Hindlimb muscle (tissue), 1 donor: ENCODE measurements at places on chromosomes 12 and 14. TPM values are rescaled to one million over a fixed set of nuclear protein-coding genes. Genes with fewer than 3 reads are reported as not detected.

The PPM1A gene
- 69.0 TPM for polyA plus RNA-seq

The COX8C gene
- 0.89 TPM for polyA plus RNA-seq

The CLEC1A gene
- 2.3 TPM for polyA plus RNA-seq

The KRT72 gene
- polyA plus RNA-seq = not detected

The GPR65 gene
- 0.88 TPM for polyA plus RNA-seq

The WDHD1 gene
- polyA plus RNA-seq = 7.9 TPM

The RD3L gene
- polyA plus RNA-seq = not detected

The ACSM4 gene
- polyA plus RNA-seq = not detected

DNA sequence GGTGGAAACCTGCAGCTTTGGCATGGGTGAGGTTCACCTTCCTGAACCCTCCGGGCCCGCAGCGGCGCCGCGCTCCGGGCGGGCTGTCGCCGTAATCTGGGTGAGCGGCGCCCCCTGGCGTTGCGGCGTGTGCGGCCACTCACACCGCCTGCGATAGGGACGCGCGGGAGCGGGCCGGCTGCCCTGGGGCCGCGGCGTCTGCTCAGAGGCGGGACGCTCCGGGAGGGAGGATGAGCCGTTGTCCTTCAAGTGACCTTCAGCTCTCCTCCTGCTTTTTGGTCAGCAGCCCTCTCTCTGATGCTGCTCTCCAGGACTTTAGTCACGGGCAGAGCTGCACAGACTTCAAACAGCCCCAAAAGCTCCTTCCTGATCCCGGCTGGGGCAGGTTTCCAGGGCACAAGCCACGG, 211.7 kb upstream of the FKBP4 start:
- DNase-seq = peak; percentile 70

- no peak for DNase-seq
These were observed 91.7 kb upstream of the BMP4 start for GRCh38 chr14:54048311-54048710.

DNA sequence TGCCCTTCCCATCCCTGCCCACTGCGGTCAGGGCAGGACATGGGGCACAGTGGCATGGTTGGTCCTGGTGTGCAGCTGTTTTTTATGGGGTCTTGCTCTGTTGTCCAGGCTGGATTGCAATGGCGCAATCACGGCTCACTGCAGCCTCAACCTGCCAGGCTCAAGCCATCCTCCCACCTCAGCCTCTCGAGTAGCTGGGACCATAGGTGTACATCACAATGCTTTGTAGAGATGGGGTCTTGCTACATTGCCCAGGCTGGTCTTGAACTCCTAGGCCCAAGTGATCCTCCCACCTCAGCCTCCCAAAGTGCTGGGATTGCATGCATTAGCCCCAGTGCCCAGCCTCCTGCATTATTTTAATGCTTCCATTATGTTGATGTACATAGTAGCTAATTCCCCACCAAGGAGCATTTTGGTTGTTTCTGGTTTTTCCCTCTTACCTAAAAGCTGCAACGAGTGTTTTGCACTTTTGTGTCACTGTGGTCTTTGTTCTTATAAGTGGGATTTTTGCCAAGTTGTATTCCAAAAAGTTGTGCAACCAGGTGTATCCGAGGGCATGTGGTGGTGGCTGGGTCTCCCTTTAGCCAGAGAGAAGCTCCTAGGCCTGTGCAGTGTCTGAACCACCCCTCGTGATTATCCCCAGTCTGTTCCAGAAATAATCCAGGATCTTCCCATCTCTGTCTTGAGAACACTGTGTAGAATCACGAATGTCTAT, 10.3 kb downstream of the TCHP start:
- DNase-seq = no peak

- DNase-seq = no peak
These were observed 359.9 kb downstream of the AEBP2 start for GRCh38 chr12:19799216-19799615.

DNA sequence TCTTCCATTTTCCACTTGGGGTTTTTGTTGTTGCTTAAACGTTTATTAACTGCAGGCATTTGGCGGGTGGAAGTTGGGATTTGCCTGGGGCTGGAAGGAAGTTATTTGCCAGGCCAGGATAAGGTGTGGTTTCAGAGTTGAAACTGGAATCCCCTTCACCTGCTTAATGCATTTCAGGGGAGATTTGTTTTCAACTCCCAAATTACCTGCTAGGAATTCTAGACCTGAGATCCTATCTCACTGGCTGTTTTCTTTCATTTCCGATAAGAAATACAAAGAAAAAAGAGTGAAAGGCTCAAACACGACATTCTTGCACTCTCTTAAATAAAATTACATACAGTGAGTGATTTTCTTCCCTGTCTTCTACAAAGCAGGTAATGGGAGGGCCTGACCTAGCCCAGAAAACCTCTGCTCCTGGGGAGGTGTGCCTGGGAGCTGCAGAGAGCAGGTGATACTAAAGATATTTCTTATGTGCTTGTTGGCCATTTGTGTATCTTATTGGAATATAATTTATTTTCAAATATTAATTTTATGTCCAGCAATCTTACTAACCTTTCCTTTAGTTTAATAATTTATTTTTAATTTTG, 278.2 kb downstream of the ZFP36L1 start:
- no peak for DNase-seq

GRCh38 chr12:67220065-67220464, 49.1 kb upstream of the CAND1 start:
- no peak for DNase-seq

DNA sequence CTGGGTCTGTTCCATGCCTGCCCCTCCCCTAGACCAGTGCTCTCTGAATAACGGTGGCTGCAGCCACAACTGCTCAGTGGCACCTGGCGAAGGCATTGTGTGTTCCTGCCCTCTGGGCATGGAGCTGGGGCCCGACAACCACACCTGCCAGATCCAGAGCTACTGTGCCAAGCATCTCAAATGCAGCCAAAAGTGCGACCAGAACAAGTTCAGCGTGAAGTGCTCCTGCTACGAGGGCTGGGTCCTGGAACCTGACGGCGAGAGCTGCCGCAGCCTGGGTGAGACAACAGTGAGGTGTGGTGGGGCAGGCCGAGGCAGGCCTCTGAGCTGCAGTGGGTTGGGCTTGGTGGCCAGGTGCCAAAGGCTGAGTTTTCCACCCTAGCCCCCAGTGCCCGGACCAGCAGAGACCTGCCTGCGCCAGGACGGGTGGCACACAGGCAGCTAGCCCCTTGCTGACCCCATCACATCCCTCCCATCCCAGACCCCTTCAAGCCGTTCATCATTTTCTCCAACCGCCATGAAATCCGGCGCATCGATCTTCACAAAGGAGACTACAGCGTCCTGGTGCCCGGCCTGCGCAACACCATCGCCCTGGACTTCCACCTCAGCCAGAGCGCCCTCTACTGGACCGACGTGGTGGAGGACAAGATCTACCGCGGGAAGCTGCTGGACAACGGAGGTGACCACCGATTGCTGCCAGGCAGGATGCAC, 28.2 kb upstream of the LRP1-AS start:
- DNase-seq = peak; percentile 70

DNA sequence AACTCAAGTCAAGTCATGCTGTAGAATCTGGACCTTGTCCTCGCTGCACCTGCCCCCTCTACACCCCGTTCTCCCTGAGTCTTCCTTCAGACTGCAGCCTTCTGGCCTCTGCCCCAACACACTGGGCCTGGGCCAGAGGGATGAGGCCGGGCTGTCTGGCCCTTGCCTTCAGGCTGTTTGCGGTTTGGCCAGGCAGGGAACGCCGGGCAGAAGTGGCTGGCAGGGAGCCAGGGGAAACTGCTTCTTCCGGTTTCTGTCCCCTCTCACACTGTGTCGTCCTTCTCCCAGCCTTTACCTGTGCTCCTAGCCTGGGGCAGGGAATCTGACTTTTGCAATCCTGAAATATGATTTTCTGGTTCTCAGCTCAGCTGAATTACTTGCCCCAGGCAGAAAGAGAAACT, 13.5 kb downstream of the DGLUCY start:
- no peak for DNase-seq

GRCh38 chr14:33848706-33849454, 102.0 kb downstream of the EGLN3 start:
- DNase-seq = peak; percentile 21

GRCh38 chr12:106521901-106522300, 60.9 kb upstream of the RFX4 start:
- DNase-seq = no peak

GRCh38 chr12:113386866-113387566, 16.7 kb downstream of the SDS start:
- no peak for DNase-seq

DNA sequence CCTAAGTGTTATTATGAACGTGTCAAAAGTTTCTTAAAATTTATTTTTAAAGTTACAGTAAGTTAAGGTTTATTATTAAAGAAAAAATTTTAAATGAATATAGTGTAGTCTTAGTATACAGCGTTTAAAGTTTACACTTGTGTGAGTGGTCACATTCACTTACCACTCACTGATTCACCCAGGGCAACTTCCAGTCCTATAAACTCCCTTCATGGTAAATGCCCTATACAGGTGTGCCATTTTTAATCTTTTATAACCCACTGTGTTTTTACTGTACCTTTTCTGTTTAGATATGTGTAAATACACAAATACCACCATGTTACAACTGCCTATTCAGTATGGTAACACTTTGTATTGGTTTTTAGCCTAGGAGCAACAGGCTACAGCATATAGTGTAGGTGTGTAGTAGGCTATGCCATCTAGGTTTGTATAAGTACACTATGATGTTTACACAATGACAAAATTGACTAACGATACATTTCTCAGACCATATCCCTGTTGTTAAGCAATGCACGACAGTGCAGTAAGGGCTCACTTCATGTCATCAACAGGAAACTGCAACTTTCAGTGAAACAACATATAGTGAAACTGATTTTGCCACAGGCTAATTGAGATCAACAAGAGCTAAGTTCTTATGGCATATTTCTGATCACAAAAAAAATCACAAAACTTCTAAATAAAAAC, 112.0 kb upstream of the TMCC3 start:
- DNase-seq = no peak

- DNase-seq = no peak
These were observed 96.1 kb upstream of the IFNG-AS1 start for GRCh38 chr12:67893022-67893580.

DNA sequence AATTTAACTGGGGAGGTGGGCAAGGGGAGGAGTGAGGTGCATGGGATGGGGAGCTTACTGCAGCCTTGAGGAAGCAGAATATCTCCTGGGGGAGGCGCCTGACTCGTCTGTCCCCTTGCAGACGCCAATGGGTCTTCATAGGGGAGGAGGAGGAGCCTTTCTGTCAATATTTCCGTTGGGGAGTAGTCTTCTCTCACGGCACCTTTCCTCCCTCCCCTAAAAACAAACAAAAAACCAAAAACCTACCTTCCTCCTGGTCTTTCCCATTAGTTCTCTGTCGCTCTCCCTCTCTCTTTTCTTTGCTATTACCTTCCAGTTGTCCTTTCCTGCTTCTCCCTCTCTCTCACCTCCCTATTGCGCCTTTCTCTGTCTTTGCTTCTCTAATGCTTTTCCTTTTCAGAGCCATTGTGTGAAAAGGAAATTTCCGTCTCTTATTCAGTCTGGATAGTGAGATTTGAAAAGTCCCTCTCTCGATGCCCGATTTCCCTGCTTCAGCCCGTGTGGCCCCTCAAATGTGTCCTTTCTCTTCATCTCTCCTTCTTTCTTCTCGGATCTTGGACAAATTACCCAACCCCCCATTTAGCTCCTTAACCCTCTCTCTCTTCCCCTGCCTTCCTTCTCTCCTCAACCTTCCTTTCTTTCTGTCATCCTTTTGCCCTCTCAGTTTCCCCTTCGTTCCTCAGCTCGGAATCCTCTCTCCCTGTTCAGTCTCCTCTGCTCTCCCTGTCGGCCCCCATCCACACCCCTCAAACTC, 5.9 kb downstream of the GPR84 start:
- no peak for DNase-seq

- DNase-seq = no peak
These were observed 32.6 kb downstream of the PELI2 start for GRCh38 chr14:56150645-56151345.

- DNase-seq = peak; percentile 93
These were observed at the start of gene CDC42BPB for GRCh38 chr14:103057372-103058163. TSS of gene CDC42BPB (minus strand) at chr14:103057549. CDS start at chr14:103057173, 376 bp downstream.

GRCh38 chr12:19893514-19893913, 454.2 kb downstream of the AEBP2 start:
- DNase-seq = no peak

DNA sequence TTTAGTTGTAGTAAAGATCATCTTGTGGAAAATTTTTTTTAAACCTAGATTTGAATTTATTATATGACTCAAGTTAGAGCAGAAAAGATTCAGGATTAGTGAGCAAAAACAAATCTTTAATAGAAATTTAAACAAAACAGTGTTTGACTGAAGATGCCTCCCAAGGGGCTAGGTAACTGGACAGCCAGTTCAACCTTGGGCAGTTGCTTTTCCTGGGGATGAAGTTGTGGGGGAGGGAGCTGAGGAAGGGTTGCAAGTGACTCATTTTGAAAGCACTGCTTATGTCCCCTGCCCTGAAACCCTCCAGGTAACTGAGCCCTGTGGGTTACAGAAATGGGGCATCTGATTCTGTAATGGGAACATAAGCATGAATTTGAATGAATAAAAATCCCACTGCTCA, 13.1 kb downstream of the CFAP54 start:
- no peak for DNase-seq

- DNase-seq = peak; percentile 6
These were observed 14.7 kb upstream of the TEAD4 start for GRCh38 chr12:2944401-2945047.

DNA sequence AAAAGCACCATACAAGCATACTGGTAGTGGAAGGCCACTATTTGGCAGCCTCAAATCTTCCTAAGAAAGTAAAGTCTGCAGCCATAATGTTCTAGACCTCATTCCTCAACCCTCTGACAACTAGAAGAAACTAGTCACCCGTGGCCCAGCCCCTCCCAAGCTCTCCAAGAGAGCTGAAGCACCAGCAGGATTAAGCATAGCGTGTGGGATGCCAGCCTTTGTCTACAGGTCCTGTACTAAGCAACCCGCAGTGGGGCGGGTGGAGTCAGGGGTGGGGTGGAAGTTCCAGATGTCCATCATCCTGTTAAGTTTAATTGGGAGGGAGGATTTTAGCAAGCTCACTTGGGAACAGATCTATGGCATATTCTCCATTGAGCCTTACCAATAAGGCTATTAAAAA, 14.2 kb downstream of the SLC11A2 start:
- no peak for DNase-seq

DNA sequence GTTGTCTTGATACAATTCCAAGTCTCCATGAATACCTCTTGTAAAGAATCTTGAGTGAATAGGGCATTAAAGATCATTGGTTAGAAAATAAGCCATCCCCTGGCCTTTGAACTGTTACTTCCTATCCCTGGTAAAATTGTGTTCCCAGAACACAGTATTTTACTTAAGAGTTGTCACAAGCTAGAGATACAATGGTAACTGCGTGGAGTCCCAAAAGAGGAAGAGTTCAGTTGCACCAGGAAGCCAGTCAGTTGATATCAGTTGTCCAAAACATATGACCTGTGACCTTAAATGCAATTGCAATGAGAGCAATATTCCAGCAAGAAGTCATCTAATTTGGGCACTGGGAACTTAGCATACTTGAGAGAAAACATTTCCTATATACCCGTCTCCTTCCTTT, 117.3 kb downstream of the NEDD1 start:
- no peak for DNase-seq
